ENCODE measurements at places on chromosomes 7 and 10.

DNA sequence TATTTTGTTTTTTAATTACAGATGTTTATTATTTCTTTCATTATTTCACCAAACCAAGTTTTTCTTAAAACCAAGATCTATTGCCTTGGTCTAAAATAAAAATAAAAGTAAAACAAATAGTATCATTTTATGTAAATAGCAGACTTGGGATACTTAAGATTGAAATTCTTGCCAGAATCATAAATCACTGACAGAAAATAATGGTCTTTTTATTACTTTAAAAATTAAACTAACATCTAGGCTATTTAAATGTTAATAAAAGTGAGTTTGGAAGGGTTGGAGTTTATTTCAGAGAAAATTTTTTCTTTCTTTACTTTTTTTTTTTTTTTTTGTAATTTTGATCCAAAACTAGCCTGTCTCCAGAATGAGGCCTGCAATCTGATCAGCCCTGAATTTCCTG is 568.0 kb upstream of the IGFBP3 start:
- DNase-seq = no peak

DNA sequence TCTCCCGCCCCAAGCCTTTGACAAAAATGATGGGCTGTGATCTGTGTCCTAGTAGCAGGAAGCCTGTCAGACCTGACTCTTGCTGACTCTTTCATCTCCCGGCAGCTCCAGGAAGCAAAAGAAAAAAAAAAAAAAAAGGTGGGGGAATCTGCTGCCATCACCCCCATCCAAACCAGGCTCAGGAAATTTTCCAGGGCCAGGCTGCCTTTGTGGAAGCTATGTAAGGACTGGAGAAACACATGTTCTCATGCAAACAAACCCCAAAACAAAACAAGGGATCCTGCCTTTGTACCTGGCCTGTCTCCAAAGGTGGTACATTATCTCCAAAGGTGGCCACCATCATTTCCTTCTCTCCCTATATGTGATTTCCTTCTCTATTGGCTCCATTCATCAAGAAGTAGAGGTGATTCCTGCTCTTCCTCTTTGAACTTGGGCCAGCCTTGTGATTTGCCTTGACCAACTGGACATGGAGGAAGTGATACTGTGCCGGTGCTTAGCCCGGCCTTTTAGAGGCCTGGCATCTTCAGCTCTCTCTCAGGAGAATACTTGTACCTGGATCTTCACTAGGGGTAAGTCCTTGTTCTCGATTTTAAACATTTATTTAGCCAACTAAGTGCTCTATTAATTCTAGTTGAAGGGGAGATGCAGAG is 192.2 kb upstream of the SVIL start:
- no peak for DNase-seq

- no peak for DNase-seq
Observed at GRCh38 chr10:49441488-49442476, 45.9 kb upstream of the DRGX start.

- no peak for DNase-seq
Observed at GRCh38 chr7:95766657-95767056, 5.7 kb upstream of the DYNC1I1 start.

- DNase-seq = no peak
Observed at GRCh38 chr10:109838592-109839244, 84.6 kb downstream of the XPNPEP1 start.
